ENCODE measurements at places on chromosomes 1 and 21.
A peak's percentile ranks its signal among the peaks of the same experiment; 100 is the strongest.

DNA sequence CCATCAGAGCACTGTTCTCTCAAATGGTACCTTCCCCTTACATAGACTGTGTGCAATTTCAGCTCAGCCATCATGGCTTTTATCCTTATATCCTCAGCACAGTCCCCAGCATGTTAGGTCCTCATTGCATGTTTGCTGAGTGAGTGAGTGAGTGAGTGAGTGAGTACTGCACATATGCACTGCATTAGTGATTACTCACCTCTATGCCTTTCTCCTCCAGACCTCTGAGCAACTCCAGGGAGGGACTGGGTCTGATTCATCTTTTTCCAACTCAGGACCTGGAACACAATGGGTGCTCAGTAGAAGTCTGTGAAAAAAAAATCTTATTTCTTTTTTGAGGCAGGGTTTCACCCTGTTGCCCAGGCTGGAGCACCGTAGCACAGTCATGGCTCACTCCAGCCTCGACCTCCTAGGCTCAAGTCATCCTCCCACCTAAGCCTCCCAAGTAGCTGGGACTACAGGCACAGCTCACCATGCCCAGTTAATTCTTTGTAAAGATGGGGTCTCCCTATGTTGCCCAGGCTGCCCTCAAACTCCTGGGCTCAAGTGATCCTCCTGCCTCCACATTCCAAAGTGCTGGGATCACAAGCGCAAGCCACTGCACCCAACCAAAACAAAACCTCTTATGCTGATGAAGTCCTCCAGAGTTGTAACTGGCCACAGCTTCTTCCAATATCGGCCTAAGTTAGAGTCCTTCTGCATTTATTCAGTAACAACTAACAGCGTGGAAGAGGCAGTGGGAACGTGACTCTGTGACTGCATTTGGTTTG, 23.7 kb downstream of the RNU5D-1 start:
- DNase-seq, result peak; percentile 9

DNA sequence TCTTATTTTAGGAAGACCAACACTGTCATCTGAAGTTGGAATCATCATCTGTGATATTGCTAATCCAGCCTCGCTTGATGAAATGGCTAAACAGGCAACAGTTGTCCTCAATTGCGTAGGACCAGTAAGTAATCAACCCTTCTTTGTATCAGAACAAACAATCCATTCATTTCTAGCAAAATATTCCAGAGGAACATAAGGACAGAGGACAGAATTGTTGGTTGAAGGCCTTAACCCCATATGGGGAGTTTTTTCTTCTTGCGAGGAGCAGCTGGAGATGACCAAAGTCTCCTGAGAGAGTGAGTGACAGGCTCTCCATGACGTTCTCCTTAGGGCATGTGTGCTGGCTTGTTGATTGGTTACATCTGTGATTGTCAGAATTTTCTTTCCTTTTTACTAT, 2.7 kb downstream of the SCCPDH start:
- no peak for DNase-seq

- DNase-seq, result no peak
These were observed 2.3 kb upstream of the RGS13 start for GRCh38 chr1:192633533-192634253.

- no peak for DNase-seq
These were observed 113.9 kb upstream of the RGS1 start for GRCh38 chr1:192461684-192462083.

- peak; percentile 57 for DNase-seq
These were observed 526 bp upstream of the SLC25A24 start for GRCh38 chr1:108200687-108201051.

DNA sequence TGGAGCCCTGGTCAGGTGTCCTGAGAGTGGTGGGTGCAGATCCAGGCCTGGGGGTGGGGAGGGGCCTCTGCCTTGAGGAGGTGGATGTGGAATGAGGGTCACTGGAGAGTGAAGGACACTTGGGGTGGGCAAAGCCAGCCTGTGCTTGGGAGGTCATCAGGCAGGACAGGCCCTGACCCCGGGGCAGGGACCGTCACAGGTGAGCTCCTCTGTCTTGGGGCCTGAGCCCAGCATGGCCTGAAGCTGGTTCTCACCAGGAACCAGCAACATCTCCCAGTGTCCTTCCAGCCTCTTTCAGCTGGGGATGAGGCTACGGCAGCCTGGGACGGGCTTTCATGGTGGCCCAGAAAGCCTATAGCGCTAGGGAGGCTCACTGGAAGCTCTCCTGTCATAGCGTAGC, 831 bp upstream of the KRTAP10-2 start:
- DNase-seq, result no peak

DNA sequence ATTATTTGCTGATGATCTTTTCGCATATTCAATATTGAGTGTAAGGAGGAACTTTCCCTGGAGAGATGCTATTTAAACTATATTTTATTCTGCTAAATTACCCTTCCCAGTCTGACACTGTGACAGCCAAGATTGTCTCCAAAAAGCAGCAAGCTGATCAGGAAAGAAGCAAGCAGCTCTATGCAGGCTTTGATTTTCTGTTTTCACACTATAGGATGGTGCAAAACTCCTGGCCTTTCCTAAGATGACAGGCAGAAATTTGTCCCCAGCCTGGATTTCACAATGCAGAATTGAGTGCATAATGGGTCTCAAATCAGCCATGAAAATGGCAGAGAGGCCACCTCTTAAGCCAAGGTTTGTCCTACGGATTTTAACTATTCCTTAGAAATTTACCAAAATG, 1.1 kb downstream of the SGIP1 start:
- DNase-seq, result no peak

DNA sequence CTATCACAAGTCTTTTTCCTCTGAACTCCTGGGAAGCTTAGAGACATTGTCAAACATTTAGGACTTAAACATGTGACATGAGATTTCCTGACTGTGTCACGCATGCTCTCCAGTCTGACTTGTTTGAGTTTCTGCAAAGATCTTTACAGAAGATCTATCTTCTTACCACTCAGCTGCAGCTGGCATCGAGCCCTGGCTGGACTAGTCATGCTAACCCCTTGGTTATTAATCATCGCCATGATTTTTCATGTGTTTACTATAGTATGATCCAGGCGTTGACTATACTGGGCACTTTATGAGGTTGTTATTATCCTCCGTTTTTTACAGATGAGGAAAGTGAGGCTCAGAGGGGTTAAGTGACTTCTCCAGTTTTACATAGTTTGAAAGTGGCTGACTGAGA, 18.1 kb upstream of the IRF2BP2 start:
- DNase-seq, result no peak

DNA sequence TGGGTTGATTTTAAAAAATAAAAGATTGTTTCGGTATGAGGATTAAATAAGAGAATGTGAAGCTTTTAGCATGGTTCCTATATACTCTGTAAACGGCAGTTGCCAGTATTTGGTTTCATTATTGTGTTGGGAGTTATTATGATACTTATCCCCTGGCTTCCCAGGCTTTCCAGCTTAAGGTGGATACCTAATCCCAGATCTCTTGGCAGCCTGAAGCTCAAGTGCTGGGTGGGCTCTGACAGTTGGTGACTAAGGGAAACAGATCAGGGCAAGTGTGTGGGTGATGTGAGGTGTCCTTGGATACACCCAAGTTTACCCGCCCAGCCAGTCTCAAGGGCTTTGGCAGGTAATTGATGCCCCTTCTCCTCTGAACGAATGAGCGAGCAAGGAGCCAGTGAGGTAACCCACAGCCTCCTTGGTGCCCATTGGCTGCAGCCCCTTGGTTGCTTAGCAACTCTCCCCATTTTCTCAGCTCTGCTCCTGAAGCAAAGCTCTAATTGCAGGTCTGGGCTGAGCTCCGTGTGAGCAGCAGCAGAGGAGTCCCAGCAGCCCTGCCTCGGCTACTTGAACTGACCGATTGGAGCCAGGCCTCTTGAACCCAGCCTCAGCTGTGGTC, 6.1 kb downstream of the IPO13 start:
- no peak for DNase-seq

GRCh38 chr1:50420689-50421365, 2.4 kb downstream of the DMRTA2 start:
- DNase-seq, result no peak

GRCh38 chr1:32362474-32363313, at the start of the genes FAM229A and TSSK3:
TSS of gene FAM229A (minus strand) at chr1:32362485. CDS start at chr1:32362091, 394 bp downstream.
TSS of gene TSSK3 (plus strand) at chr1:32362539. CDS start at chr1:32362702, 163 bp downstream.
- no peak for DNase-seq

GRCh38 chr1:230589951-230590350, 52.3 kb upstream of the COG2 start:
- no peak for DNase-seq

- no peak for DNase-seq
These were observed 30.1 kb downstream of the SLC1A7 start for GRCh38 chr1:53112271-53112774.

DNA sequence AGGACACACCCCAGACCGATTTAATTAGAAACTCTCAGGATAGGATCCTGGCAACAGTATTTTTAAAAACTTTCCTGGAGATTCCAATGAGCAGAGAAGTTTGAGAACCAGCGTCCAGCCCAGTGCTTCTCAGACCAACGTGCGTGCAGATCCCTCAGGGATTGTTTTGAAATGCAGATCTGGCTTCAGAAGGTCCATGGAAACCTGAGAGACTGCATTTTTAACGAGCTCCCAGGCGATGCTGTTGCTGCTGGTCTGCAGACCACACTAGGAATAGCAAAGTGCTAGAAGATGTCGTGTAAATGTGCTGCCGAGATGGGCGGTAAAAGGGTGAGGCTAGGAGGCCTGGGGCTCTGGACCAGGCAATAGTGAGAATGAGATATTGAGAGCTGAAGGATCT, 18.4 kb upstream of the CASQ1 start:
- no peak for DNase-seq

DNA sequence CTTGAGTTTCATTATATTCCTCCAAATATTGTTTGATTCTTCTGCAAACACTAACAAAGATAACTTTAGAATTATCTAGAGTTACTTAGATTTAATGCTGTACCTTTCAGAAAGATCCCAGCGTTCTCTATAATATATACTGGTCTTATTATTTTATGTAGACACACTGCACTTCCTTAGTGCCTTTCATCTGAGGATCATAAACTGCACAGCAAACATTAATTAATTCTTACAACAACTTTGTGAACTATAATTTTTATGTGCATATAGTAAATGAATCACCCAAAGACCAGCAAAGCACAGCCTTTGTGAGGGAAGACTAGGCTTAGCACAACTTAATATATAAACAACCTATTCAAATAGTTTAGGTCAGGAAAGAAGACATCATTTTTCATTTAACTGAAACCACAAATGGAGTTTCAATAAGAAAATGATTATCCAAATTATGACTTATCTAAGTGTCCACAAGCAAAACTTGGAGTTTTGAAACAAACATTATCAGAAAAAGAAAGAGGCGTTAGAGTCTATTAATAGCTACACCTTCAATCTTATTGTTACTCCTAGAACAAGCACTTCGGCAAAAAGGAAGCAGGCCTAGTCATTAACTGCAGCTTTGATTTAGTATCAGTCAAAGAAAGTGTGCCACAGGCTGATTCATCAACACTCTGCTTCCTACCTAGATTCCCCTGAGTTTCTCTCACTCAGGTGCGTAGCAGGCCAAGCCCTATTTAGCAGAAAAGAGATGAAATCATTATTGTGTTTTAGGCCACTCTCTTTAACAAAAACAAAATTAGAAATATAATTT, 22.5 kb upstream of the RC3H1 start:
- no peak for DNase-seq

- no peak for DNase-seq
These were observed 32.9 kb upstream of the RNF187 start for GRCh38 chr1:228454238-228454637.

DNA sequence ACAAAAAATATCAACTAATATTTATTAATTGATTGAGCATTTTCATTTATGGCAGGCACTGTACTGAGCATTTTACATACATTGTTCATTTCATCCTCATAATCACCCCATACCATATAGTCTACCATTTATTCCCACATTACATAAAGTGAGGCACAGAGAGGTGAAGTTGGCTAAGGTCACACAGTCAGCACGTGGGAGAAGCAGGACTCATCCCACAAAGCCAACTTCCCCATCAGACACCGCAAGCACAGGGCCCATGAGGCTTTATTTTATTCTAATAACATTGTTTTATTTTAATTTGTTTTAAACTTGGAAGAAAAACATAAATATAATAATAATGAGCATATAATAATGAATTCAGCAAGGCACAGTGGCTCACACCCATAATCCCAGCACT, 43.1 kb upstream of the CAPZB start:
- no peak for DNase-seq

GRCh38 chr1:50126927-50127715, 18.4 kb downstream of the ELAVL4 start:
- DNase-seq, result no peak

- no peak for DNase-seq
These were observed 78.6 kb upstream of the PBX1 start for GRCh38 chr1:164480285-164480907.

DNA sequence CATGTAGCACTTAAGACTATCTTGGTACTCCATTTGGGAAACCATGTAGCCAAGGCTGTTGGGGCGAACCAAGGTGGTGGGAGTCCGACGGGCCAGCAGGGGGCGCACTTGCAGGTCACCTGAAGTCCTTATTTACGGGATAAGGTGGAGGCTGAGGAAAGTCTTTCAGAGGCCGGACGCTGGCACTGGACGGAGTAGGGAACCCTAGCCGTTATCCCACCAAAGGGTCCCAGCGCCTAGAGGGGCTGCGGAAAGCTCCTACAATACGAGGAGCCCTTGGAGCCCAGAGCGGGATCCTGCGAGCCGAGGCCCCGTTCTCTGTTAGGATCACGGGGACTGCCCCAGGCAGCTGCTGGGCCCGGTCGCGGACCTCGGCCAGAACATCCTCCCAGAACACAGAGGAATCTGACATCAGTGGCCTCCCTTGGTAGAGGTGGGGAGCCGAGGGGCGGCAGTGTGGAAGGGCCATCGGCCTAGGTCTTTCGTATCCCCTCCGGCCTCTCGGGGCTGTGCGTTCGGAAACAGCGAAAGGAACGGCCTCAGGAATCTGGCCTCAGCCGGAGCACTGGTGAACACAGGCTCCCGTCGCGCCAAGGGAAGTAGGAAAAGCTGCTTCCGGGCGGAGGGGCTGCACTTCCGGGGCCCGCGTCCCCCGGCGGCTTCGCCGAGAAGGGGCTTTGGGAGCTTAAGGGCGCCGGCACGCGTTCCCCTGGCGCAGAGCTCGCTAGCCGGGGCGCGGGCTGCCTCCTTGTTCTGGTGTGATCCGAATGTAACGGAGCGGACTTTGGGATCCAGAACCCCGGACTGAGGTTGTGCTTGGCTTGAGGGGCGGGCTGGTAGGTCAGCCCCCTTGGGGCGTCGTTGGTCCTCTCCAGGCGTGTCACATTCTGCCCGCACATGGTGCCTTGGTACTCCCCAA, 29.9 kb upstream of the RPTN start:
- peak; percentile 47 for DNase-seq

DNA sequence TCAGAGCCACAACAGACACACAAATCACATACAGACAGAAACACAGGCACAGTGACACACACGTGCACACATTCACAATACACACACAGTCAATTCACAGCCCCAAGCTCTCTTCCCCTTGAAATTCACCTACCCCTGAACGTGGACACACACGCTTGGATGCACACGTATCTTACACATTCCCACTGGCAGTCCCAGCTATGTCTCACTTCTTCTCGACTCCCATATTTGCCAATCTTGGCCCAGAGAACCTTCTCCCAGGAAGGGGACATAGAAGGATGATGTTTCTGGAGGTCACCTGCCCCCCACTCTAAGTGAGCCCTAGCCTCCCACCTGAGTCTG, 1.6 kb downstream of the CRYBG2 start:
- DNase-seq, result no peak
